ENCODE measurements at places on chromosomes 5 and 9.

GRCh38 chr9:71747576-71747975 is 20.7 kb downstream of the CEMIP2 start:
- DNase-seq, result no peak

GRCh38 chr9:113807173-113808061 is 68.7 kb upstream of the ZNF618 start:
- DNase-seq, result peak; percentile 76

DNA sequence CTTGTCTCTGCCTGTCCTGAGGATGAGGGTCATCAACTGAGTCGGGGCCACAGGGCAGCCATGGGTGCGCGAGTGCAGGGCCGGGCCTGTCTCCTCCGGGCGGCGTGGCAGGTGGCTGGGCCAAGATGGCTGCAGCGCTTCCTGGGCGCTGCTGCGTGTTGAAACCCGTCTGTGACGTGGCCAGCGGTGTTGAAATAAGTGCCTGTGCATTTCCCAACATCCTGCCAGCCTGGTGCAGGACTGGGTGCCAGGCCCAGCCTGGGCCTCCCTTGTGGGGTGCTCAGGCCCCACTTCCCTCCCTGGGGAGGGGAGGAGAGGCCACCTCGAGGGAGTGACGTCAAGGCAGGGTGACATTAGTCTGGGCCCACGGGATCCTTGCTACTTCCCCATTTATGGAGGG is 45.5 kb downstream of the RXRA start:
- DNase-seq, result no peak

DNA sequence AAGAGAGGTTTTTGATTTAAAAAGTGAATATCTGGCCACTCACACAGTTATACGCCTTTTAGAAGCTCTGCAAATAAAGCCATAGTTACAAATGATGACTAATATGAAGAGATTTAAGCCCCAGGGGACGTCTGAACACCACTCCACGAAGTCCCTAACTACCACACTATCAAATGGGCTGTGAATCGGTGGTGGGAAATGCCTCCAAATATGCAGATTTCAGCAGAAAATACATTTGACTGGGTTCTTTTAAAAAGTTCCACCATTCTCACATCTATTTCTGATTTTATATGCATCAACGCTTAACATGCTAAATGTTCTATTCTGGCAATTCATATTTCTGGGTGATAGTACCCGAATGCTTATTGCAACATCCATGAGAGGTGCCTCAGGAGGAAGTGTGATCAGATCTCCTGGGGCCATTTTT is 22.5 kb downstream of the TICAM2 start:
- DNase-seq, result peak; percentile 76

GRCh38 chr5:60494144-60494543 is 205.8 kb downstream of the DEPDC1B start:
- DNase-seq, result no peak

GRCh38 chr9:101512116-101512515 is 21.5 kb upstream of the RNF20 start:
- DNase-seq, result no peak

DNA sequence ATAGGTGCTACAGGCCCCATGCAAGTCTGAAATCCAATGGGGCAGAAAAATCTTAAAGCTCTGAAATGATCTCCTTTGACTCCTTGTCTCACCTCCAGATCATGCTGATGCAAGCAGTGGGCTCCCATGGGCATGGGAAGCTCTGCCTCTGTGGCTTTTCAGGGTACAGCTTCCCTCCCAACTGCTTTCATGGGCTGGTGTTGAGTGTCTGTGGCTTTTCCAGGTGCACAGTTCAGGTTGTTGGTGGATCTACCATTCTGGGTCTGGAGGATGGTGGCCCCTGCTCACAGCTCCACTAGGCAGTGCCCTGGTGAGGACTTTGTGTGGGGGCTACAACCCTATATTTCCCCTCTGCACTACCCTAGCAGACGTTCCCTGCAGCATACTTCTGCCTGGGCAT is 103.5 kb downstream of the STARD4 start:
- no peak for DNase-seq

DNA sequence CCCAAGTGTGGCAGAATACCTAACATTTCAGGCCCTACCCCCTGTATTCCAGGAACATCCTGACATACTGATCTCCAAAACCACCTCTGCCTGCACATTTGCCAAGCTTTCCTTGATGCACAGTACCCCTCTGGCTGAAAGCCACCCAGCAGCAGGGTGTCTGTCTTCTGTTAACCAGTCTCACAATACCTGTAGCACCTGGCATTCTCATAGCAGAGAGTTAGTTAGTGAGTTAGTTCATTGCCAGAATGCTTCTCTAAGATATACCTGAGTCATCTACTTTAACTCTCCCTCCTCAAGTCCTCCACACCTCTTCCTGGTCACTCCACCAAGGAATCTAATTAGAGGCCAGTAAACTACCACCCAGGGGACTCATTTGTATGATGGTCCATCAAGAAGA is 46.1 kb upstream of the IL7R start:
- no peak for DNase-seq

DNA sequence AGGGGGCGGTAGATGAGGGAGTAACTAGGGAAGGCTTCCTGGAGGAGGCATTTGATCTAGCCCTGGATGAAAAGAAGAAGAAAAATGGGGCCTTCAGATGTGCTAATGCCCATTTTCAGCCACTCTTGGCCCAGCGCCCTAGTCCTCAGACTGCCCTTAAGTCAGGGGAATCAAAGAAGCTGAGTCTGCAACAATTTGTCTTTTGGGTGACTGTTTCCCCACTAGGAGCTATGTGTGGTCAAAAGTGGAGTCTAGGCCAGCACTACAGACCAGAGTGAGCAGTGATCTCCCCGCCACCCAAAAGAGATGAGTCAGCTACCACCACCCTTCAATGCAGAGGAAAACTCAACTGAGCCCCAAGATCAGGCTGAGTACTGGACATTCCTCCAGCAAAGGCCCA is 542.1 kb downstream of the BNC2 start:
- DNase-seq, result no peak

- peak; percentile 57 for DNase-seq
Measured at GRCh38 chr9:123445981-123446610, 90.1 kb downstream of the CRB2 start.

- peak; percentile 60 for DNase-seq
Measured at GRCh38 chr9:88387552-88388202, 567 bp upstream of the SPIN1 start.

DNA sequence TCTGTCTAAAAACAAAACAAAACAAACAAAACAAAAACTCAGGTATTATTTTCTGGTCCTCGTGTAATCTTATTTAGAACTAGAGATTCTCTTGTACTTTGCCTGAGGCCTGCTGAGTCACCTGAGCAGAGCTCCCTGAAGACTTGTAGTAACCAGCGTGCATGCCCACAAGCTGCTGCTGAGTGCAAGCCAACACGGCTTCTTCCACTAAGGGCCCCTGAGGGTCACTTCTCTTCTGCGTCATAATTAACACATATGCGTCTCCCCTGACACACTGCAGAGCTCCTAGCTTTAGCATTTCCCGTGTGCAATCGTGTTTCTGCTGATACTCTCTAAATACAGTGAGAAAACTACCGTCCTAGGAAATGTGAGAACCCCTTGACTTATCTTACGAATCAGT is 10.9 kb upstream of the NDFIP1 start:
- DNase-seq, result no peak

- no peak for DNase-seq
Measured at GRCh38 chr9:122065923-122066629, 27.0 kb downstream of the TTLL11 start.

DNA sequence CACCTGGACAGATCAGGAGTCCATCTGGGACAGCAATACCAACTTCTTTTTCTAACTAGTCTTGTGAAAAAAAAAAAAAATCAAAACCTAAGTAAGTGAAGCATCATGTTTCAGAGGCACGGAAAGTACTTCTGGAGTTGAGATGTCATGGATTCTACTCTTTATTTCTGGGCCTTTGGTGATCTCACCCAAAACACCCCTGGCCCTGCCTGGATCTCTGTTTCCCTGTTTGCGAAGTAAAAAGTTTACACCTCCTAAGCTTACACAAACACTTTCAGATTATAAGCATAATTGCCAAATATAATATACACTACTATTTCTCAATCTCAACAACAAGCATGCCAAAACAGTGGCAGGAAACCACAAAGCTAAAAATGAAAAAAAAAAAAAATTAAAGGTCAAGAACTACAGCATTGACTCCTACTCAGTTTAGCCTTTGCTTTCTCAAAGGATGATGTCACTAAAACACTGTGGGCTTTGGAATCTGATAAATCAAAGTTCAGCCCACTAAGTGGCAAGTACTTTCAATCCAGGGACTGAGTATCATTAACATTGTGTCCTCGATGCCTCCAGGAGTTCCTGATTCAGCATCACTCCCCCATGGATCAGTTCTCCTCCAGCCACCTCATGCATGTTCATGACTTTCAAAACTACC is 291.9 kb downstream of the NFIB start:
- peak; percentile 82 for DNase-seq

DNA sequence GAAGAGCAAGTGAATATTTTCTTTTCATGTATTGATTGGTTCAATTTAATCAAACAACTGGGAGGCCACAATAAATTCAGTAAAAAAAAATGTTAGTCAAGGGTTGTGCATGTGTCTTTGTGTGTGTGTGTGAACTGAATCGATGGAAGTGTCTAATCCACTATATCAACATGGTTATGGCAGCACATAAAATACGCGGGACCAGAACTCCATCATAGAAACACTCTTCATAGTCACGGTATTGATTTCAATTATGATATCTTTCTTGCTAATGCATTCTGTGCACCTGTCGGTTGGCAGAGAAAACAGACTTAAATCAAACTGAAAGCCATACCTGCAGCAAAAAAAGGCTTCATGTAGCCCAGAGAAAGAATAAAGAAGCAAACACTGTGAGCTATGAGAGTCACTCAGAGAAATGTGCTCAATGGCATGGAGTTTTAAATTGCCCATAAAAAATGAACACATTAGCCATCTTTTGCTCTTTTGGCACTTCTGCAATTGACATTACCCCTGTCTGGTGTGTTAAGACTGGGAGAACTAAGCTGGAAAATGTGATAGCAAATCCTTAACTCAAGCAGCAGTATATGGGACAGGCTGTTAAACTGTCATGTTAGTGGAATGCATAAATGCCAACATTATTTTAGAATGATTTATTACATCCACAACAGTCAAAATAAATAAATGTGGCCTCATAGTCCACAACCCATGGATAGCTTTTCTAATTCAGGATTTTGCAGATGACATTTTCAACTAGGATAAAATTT is 642.4 kb upstream of the C9orf72 start:
- DNase-seq, result no peak

DNA sequence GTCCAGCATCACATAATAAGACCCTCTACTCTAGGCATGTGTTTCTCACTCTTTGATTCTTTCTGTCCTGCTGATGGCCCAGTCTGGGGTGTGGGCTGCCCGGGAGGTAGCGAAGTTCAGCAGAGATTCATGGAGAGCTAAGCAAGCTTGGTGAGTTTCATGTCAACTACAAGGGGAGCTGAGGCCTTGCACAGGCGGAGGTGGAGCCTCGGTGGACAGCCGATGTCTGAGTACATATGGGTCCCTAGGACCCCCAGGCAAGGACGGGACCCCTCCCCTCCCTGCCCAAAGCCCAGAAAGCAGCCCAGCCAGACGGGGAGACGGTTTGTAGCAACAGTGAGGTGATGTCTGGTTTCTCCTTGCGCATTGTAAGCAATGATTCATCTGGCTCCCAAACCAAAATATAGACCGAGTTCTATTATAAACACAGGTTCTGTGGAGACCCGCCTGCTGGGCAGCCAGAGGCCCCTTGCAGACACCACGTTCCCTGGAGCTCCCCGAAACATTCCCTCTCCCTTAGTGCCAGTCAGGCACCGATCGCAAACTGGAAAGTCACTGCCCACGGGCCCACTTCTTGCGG is 45.5 kb downstream of the COL27A1 start:
- DNase-seq, result no peak

DNA sequence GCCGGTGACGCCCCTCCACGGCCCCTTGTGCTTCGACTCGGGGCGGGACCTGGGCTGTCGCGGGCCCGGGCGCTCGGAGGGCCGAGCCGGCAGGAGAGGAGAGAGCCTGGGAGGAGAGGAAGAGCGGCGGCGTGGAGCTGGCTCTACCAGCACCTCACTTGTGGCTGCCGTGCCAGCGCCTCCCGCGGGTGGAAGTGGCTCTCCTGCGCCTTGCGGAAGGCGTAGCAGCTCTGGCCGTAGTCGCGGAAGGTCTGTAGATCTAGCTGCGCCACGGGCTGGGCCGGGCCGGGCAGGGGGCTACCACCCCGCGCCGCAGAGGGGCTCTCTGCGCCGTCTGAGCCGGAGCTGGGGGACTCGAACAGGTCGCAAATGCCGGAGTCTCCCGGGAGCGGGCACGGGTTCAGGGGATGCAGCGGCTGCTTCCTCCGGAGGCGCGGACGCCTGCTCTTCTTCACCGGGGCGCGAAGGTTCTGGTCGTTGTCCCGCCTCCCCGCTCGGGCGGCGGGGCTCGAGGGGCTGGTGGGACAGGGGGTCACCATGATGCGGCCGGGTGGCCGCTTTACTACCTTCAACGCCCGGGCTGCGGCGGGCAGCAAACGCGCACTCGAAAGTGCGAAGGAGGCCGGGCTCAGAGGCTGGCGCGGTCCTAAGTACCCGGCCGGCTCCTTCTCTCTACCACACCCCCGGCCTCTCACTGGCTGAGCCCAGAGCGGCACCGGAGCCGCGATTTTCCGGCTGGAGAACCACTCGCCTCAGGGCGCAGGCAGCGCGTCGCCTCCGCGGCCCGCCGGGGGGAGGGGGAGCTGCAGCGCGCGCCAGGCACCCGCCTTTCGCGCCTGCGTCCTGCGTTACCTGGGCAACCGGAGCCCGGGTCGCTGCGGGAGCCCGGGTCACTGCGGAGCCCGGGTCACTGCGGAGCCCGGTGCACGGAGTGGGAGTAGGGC is at the start of gene CCNO:
Gene CCNO (minus strand): TSS at position 624 of the 944 bp plus-strand sequence. CDS start 85 bp downstream, at position 539.
- DNase-seq, result peak; percentile 77

GRCh38 chr9:70427161-70427945 is 12.9 kb upstream of the KLF9 start:
- peak; percentile 78 for DNase-seq

DNA sequence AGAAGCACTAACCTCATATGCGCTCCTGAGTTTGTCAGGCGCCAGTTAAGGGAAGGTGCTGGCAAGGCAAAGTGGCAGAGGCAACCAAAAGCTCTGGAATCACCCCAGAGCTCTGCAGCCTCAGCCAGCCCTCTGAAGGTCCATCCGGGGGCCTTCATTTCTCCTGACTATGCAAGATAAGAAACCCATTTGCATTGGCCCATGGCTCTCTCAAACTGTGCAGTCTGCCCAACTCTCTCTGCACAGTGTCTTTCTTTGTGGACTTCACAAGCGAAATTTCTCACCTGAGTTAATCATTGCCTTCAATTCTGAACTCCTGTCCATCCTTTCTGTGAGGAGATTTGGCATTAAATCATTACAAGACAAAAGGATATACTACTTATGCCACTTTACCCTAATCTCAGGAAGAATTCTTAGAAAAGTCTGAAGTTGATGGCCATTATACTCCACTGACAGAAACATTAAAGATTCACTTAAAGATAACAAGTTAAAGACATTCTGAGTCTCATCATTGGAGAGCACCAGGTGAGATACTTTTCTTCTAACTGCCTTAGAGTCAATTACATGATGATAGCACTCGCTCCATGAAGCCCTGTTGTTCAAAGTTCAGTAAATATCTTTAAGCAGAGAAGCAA is 235.6 kb downstream of the SPOCK1 start:
- no peak for DNase-seq

GRCh38 chr5:83900306-83900705 is 179.7 kb upstream of the HAPLN1 start:
- no peak for DNase-seq
